Hematopoietic multipotent progenitor cell treated with erythropoietin and hydrocortisone succinate and interleukin-3 and kit ligand, for 4 days (in vitro differentiated cells): ENCODE measurements at places on chromosomes 12 and 14.

GRCh38 chr12:1439201-1439600 lies 155.2 kb downstream of the FBXL14 start:
- no peak for DNase-seq

- no peak for DNase-seq
These were observed 11.8 kb upstream of the AMN1 start for GRCh38 chr12:31740628-31741027.

GRCh38 chr12:75571204-75571603 lies 59.8 kb upstream of the KRR1 start:
- DNase-seq = no peak

GRCh38 chr14:89787525-89787924 lies 167.0 kb downstream of the EFCAB11 start:
- DNase-seq = no peak

GRCh38 chr14:94974893-94975292 lies 182.4 kb downstream of the DICER1 start:
- DNase-seq = peak; percentile 4

- DNase-seq = no peak
These were observed 5.5 kb downstream of the ZFP36L1 start for GRCh38 chr14:68787092-68787992.

- DNase-seq = no peak
These were observed 240.1 kb upstream of the SRRM4 start for GRCh38 chr12:118741194-118741593.

DNA sequence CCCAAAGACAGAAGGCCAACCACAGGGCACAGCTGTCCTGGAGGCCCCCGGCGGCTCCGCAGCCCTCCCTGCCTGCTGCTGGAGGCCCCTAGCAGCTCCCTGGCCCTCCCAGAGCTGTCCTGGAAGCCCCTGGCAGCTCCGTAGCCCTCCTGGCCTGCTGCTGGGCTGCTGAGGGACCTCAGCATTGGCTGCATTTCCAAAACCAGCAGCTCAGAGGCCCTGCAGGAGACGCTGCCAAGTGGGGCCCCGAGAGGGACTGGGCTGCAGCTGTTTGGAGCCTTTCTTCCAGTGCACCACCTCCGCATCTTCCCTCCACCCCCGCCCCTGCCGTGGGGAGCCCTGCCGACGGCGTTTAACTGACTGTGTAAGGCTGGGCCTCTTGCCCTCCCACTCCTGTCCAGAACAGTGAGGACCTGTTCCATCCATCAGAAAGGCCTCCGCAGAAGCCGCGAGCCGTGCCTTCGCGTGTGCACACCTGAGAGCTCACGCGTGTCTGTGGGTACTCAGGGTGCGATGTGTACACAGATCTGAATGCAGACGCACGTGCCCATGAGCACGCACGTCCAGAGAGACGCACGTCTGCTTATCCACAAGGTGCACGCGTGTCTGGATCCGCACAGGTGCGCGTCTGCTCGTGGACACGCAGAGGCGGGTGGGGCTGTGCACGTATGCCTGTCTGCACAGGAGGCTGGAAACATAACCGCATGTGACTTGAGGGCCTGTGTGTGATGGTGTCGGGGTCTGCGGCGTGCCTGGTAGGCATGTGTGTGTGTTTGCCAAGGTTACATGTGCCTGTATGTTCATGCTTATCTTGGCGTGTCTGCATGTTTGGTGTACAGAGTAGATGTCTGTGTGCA lies 57.0 kb upstream of the FBRSL1 start:
- DNase-seq = no peak

GRCh38 chr12:106758349-106759110 lies 16.0 kb upstream of the RIC8B start:
- DNase-seq = no peak

- no peak for DNase-seq
These were observed 181.1 kb downstream of the BTG1 start for GRCh38 chr12:91964501-91964900.

GRCh38 chr12:68236421-68237059 lies 10.9 kb upstream of the IL26 start:
- DNase-seq = peak; percentile 64

GRCh38 chr12:18304609-18305008 lies 43.3 kb downstream of the PIK3C2G start:
- DNase-seq = no peak

DNA sequence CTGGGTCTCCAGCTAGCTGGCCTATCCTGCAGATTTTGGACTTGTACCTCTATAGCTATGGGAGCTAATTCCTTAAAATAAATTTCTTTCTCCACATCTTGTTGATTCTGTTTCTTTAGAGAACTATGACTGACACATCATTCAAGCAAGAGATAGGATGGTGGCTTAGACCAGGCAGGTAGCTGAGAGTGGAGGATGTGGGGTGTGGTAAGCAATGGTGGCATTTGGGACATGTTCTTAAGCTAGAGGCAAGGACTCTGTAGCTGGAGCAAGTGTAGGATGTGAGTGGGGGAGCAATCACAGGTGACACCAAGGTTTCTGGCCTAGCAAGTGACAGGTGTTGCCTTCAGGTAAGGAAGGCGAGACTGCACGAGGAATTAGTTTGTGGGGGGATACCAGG lies 6.8 kb downstream of the TDRD9 start:
- no peak for DNase-seq

- DNase-seq = no peak
These were observed 20.5 kb downstream of the FNTB start for GRCh38 chr14:65007202-65007601.

DNA sequence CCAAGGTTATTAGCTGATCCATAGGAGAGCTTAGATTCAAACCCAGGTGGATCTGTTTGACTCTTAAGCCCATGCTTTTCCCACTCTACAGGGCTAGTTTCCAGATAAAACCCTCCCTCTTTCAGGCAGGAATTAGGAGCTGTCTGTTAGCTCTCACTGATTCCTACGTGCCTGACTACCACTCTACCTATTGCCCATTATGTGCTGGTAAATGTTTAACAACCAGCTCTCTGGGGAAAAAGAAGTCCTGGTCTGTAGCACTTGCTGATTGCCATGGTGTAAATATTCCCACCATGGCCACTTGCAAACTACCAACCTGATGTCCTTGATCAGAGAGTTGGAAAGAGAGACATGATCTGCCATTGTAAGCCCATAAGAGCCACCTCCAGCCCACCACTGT lies 65.5 kb upstream of the BDKRB2 start:
- no peak for DNase-seq

- DNase-seq = no peak
These were observed 34.9 kb downstream of the RAD9B start for GRCh38 chr12:110536834-110537604.

- no peak for DNase-seq
These were observed 212.2 kb downstream of the DUSP6 start for GRCh38 chr12:89140141-89140540.

DNA sequence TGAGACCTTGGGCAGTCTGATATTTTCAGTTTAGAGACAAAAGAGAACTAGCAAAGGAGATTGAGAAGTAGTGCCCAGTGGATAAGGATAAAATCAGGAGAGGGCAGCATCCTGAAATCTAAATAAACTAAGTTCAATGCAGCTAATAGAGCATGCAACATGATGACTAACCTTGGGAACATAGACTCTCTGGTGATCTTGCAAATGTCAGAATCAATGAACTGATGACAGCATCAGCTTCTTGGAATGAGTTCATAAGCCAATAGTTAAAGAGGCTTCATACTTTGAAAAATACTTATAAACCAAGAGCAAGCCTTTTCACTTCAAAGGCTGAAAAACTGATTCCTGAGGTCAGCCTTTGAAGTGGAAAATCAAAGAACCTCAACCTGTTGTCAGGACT lies 8.2 kb downstream of the TAS2R19 start:
- no peak for DNase-seq

DNA sequence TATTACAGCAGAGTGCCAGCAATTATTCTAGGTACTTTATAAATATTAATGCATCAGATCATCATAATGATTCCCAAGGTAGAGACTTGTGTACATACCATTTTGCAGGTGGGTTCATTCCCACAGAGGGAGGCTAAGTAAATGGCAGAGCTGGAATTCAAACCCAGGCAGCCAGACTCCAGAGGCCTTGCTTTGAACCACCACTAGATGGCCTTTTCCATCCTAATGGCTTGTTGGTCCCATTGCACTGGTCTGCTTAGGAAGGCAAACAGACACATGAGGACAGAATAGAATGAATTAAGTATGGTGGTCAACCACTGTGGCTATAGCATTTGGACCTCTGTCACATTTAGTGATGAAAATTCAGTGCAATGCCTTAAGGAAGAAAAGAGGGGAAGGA lies 158.7 kb downstream of the METTL25 start:
- peak; percentile 39 for DNase-seq

DNA sequence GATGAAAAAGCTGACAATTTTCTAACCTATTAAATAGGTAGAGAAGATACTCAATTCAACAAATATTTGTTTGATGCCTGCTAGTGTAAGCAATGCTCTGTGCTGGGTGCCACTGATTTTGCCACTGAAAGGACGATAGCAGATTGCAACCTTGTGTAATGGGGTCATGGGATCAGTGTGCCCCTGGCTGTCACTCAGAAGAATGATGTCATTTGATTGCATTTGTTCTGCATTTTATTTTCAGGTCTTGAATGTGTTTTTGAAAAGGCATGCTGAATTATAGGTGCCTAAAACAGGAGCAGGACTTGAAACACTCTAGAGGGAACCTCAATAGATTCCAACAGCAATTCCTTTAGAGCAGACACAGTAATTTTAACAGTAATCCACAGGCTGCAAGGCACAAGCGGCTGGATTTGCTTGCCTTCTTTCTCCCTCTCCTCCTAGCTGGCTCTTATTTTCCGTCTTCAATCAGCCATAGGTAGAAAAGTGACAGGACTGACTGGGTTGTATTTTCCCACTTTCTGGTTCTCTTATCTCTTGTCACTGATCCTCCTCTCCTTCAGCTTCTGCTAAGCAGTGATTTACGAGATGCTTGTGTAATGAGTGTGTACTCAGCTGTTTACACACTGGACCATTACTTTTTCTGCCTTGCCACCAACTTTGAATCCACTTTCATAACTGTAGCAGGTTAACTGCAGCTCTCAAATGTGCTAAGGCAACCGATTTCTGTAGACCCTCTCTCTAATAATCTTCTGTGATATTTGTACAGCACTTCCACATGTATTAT lies 4.1 kb downstream of the PLXNC1 start:
- peak; percentile 56 for DNase-seq

DNA sequence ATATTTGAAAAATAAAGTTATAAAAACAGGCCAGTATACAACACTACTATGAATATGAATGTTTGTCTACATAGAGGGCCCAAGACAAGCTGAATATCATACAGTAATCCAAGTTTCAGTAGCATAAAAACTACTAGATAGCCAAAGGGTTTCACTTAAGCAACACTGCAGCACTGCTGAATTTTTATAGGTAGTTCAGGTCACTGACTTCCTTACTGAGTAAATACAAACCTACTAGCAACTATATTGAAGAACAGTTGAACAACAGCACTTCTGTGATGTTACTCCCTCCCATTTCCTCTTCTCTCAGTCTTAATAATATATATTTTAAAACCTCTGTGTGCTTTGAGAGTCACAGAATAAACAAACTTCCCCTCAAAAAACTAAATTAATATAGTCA lies 42.7 kb downstream of the GTF2A1 start:
- no peak for DNase-seq

- no peak for DNase-seq
These were observed 53.1 kb downstream of the EIF2S3B start for GRCh38 chr12:10558789-10559188.

DNA sequence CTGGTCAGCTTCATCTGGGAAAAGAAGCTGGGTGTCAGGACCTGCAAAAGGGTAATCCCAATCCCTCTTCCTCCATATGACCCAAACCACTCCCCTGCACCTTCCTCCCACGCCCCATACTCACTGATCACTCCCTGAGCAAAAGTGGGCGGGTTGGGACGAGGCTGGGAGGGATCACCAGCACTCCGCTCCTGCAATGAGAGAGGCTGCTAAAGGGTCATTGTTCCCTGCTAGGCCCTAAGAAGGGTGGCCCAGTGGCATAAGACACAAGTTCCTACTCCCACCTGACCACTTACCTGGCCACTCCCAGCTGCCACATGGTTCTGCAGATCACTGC lies 15.7 kb upstream of the PRKAG1 start:
- no peak for DNase-seq

DNA sequence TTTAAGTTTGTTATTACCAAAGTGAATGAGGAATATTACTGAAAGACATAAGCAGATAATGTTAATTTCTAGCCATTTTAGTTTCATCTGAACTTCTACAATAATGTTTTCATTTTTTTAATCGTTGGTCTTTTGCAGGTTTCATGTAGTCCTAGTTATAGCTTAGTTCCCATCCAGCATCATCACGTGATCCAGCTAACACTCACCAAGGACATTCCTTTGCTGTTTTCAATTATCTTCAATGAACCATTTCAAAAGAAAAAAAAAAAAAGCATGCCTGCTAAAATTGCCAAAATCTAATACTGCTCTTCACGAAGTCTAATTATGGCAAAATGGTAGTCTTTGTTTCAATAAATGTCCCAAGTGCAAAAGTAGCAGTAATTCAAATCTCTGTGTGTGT lies 187.7 kb upstream of the ATXN7L3B start:
- no peak for DNase-seq

- no peak for DNase-seq
These were observed 718.1 kb downstream of the DIO2 start for GRCh38 chr14:79493081-79493645.

GRCh38 chr12:42002563-42002962 lies 142.1 kb downstream of the GXYLT1 start:
- no peak for DNase-seq

- DNase-seq = no peak
These were observed 82.5 kb downstream of the ETV6 start for GRCh38 chr12:11732023-11732422.

- DNase-seq = no peak
These were observed 75.1 kb downstream of the NOC4L start for GRCh38 chr12:132219323-132219722.

GRCh38 chr14:72311516-72311915 lies 379.3 kb downstream of the RGS6 start:
- DNase-seq = no peak

DNA sequence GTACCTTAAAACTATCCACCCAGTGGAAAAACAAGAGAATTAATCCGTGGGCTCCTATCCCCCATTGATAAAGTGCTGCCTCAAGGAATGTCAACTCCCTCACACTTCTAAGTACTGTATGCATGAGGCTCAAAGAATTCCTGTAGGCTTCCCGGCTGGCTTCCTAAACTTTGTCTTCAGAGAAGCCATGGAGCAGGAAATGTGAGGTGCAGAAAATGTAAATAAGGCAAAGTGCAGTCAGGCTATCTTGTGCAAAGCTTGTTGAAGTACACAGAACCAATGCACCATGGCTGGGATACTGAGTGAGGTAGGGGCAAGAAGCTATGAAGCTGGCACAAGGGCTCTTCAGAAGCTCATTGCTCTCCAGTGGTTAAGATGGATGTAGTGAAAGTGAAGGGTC lies 611.0 kb downstream of the FSCB start:
- DNase-seq = no peak

DNA sequence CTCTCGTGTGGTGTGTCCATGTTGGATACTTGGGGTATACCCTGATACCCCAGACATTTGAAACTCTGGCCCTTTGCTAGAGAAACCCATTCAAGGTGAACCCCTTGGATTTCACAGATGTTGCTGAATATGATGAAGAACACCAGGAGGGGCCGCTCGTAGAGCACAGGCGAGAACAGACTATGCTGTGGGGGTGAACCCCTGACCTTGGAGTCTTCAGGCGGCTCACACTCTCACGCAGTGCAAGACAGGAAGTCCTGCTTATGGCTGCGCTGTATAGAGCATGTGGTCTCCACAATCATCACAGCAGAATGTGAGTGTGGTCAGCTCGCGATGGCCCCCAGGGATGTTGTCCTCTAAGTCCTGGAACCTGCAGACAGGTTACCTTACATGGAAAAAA lies 60.4 kb downstream of the SLC15A4 start:
- DNase-seq = no peak

- no peak for DNase-seq
These were observed 83.4 kb downstream of the PLEKHG3 start for GRCh38 chr14:64787619-64788018.
